ENCODE measurements at places on chromosomes 2 and 18.

DNA sequence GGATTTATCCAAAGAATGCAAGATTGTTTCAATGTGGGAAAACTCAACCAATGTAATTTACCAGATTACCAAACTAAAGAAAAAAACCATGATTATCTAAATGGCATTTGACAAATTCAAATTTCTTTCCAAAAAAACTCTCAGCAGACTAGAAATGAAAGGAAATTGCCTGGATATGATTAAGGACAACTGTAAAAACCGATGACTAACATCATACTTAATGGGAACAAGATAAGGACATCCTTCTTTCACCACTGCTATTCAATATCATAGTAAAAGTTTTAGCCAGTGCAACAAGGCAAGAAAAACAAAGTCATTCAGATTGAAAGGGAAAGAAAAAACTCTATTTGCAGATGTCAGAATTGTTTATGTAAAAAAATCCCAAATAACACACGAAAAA lies 4.4 kb upstream of the CCDC150 start:
- no peak for DNase-seq

- DNase-seq = no peak
Measured at GRCh38 chr2:205868773-205869333, 186.6 kb downstream of the NRP2 start.

GRCh38 chr2:30693821-30694281 lies 113.4 kb downstream of the CAPN13 start:
- no peak for DNase-seq

GRCh38 chr18:46220116-46220515 lies 115.9 kb downstream of the HAUS1 start:
- no peak for DNase-seq

DNA sequence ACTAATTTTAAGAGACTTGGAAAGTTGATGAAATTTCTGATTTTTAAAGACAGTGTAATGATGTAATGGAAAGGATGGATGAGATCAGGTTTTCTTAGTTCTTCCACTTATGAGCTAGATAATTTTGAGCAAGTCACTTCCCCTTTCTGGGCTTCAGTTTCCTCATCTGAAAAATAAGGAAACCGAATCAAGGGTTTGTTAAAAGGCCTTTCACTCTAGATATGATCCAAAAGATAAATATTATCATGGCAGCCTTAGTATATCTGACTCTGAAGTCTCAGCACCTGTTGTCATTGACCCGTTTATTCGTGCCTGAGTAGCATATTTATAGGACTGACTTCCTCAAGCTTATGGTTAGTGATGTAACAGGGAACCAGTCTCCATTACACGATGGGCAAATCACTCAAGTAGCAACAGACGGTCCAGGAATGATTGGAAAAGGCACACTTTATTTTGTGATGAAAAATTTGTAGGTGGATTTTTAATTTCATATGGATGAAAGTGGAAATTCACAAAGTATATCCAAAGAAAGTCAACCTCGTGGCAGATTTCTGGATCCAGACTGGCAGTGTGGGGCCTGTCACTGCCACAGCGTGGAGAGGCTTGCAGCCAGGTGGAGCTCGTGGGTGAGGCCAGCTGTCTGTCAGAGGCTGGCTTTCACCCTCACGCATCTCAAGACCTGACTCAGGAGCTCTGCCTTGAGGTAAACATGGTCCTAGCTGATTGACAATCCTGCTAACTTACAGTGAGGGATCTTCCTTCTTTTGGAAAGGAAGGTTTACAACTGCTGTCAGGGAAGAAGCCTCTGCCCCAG lies 137.9 kb upstream of the CXCR4 start:
- DNase-seq = no peak

- no peak for DNase-seq
Measured at GRCh38 chr18:77876319-77876865, 626.7 kb downstream of the GALR1 start.

DNA sequence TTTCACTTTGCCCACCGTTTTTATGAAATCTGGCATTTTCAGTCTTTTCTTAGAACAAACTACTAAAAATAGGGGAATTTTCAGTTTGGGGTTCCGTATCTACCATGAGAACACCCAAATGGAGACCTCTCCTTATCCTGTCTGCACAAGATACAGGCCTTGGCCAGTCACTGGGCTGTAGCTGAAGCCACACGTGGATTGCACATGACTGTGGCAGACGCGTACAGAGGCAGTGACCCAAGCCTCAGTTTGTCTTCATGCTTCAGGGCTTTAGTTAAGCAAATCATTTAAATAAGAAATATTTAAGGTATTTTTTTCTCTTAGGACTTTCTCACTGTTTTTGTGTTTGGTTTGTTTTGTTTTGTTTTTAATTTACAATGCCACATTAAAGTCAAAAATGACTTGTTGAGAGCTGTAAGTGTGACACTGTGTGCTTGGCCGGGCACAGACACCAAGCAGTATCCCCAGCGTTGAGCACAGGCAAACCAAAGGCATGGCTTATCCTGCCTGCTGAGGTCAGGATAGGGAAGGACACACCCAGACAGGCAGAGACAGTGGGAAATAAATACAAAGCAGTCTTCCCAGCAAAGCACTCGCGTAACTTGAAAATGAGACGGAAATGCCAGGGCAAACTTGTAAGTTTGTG lies 53.3 kb downstream of the TRAPPC12 start:
- no peak for DNase-seq

DNA sequence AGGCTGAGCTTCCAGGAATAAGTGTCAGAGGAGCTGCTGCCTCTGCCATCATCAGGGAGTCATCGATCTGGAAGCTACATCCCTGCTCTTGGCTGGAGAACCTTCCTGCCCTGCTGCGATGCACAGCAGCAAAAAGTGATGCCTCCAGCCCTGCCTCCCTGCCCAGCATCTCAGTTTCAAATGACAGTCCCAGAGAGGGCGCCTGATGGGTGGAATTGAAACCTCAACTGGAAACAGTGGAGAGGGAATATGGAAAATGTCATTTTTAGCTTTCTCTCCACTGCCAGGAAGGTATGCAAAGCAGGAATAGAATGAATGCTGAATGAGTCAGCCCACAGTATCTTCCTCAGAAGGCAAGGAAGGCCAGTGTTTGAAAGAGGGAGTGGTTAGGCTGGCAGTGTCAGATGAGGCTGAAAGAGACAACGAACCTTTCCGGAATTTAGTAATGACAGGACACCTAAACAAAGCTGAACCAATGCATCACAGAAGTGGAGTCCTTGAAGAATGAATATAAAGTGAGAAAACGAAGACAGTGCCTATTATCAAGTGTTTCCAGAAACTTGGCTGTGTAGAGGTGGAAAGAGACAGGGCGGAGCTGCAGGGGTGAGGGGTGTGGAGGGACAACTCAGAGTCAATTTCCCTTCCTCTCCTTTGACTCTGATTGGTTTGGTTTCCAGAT lies 153.9 kb upstream of the NDUFV2 start:
- no peak for DNase-seq

- DNase-seq = no peak
Measured at GRCh38 chr2:216279459-216279858, 92.8 kb downstream of the MARCHF4 start.
